ENCODE measurements at places on chromosomes 3 and 15.

DNA sequence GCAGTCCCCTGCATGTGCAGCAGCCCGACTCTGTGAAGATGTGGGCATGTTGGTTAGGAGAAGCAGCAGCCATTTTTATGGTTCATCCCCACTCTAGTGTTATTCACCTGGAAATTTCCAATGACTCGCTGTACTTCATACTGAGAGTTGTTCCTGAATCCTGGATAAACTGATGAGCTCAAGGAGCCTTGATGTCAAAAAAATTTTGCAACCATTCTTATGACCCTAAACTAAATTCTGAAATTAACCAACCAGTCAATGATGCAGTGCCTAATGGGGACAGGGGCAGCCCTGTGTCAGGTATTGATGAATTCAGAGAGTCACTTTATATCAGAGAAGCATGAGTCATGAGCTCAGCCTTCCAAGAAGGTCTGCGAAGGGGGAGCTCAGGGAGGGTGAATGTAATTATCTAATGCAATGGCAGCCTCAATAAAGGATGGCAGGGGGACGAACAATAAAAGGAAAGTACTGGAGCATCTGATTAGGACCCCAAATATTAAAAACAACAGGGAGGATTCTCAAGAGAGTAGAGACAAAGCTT, 108.4 kb upstream of the VEPH1 start:
- no peak for DNase-seq

DNA sequence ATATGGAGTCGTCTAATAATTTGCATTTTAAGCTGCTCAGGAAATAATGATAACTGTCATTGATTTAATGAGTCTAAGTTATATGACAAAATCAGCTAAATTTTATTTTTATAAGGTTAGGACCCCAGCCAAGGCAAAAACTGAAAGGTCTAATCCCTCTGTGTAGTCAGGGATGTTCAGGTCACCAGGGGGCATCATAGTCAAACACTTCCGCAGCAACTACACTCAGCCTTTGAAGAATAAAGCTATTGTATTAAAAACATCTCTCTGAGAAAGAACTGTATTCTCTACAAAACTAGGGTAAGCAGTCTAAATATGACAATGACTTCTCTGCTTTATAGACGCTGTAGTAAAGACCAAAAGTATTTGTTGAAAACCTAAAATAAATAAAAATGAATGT, 15.0 kb downstream of the INTS14 start:
- DNase-seq: peak; percentile 45

GRCh38 chr15:68450192-68450591, 18.2 kb upstream of the ITGA11 start:
- no peak for DNase-seq

DNA sequence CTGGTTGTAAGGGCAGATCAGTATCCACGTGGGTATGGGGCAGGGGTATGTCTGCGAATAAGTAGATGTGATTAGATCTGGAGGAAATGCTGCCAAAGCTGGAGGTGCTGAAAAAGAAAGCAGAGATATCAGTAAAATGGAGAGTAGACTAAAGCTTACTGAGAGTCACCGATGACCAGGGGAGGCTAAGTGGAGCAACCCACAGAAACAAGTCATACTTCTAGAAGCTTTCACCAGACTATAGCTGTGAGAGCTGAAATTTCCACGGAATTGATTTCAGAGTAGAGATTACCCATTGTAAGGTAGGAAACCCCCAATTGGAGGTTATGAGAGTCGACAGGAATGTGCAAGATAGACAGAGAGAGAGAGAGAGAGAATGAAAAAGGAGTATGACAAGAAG, 27.5 kb downstream of the ONECUT1 start:
- no peak for DNase-seq
